Activated CD4-positive, alpha-beta memory T cell treated with anti-CD3 and anti-CD28 coated beads for 36 hours (primary cell): ENCODE measurements at places on chromosomes 11 and 22. TPM values are rescaled to one million over a fixed set of nuclear protein-coding genes. Genes with fewer than 3 reads are reported as not detected.
A peak's percentile ranks its signal among the peaks of the same experiment; 100 is the strongest.

DNA sequence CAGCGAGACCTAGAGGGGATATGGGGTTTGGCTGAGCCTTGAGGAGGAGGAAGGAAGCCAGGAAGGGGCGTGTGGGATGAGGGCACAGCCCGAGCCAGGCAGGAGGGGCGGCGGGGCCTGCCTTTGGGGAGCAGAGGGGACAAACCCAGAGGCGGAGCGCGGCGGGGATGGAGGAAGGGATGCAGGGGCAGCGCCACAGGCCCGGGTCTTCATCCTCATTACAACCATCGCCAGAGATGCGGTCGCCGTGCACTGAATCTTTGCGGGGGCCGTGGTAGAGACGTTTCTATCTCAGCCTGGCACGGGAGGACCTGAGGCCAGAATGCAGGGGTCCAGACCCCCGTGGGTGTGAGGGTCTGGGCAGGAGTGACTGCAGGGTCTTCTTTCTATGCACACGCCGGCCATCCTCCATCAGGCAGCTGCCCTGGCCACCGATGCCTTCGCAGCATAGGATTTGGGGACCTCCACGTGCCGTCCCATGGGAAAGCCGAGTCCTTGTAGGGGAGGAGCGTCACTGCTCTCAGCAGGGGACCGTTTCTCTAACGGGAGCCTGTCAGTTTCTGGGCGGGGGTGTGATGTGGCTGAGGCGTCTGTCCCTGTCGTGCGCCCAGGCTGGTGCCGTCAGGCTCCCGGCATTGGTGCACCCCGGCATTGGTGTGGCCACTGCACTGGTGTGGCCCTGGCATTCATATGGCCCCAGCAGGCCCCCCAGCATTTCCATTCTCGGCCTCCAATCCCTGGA lies 1267.9 kb downstream of the BRD1 start:
- DNase-seq = no peak

- DNase-seq = no peak
These were observed 22.3 kb downstream of the PPARA start for GRCh38 chr22:46172522-46173110.

DNA sequence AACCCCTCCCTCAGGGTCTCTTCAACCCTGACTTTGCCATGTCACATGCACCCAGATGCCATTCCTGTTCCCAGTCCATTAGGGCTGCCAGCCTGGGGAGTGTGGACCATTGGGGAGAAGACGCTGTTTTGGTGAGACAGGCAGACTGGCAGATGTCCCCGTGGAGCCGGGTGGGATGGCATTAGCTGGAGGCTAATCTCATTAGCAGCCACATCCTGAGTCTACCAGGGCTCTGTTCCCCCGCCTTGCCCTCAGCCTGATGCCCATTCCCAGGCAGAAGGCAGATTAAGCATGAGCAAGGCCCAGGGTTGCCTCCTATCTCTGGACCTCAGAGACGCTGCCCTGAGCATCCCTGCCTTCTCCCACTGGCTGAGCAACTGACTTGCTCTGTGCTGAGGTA lies 46.4 kb upstream of the ALX4 start:
- no peak for DNase-seq

KRTAP5-4 gene
- total RNA-seq = not detected

DNA sequence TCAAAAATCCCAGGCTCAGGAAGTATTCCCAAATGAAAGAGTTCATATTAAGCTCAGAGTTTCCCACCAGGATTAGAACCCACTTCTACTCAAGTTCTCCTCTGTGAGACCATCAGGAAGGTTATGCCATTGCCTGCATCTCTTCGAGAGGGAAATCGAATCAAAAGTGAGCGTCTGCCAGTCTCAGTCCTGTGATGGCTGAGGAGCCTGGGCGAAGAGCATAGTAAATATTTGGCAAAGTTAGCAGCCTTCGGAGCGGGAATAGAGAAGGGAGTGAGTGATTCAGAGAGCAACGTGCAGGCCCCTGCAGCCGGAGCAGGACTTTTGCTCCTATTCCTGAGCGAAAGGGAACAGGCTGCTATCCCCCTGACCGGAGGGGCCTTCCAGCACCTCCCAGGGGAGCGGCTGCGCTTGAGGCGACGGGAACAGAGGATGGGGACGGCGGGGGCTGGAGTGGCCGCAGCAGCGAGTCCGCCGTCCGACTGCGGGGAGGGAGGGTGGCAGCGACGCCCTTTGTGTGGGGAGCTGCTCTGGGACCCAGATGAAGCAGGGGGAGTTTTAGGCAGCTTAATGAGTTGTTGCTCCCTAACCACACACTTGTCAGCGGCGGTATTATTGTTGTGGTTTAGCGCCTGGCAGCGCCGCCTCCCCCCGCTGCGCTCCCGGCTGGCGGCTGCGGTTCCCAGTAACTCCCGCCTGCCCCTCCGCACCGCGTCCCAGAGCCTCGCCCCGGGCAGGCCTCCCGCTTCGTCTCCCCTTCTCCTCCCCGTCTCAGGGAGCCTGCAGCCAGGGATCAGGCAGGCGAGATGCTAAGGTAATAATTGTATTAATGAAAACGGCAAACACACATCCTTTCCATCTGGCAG lies 21.7 kb upstream of the NRGN start:
- DNase-seq = peak; percentile 33

DNA sequence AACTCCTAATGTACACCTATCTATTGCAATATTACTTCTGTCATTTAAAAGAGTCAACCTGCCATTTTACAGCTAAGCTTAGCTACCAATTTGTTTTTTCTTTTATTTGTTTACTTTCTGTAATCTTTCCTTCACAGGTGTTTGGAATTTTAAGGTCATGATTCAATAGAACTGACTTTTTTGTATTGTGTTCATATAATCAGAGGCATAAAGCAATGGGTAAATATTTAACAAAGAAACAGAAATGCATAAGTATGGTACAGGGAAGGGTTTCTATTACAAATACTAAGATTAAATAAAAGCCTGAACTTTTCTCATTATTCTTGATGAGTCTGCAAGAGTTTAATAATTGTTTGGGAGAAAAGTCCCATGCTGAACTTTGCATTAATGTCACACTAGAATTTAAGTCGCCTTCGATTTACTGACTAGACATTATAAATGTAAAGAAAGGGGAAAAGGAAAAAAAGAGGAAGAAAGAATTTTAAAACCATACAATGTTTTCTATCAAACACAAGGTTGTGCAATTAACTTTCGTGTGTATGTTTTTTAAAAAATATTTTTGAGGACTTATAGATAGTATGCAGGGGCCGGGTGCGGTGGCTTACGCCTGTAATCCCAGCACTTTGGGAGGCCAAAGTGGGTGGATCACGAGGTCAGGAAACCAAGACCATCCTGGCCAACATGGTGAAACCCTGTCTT lies 35.0 kb upstream of the HIPK3 start:
- DNase-seq = no peak

PPP2R5B gene
- total RNA-seq = 9.7 TPM

GRCh38 chr22:26949193-26949592 lies 291.8 kb downstream of the MIAT start:
- no peak for DNase-seq
